HCEC 1CT (cell line): ENCODE measurements at places on chromosomes 3 and 15.

DNA sequence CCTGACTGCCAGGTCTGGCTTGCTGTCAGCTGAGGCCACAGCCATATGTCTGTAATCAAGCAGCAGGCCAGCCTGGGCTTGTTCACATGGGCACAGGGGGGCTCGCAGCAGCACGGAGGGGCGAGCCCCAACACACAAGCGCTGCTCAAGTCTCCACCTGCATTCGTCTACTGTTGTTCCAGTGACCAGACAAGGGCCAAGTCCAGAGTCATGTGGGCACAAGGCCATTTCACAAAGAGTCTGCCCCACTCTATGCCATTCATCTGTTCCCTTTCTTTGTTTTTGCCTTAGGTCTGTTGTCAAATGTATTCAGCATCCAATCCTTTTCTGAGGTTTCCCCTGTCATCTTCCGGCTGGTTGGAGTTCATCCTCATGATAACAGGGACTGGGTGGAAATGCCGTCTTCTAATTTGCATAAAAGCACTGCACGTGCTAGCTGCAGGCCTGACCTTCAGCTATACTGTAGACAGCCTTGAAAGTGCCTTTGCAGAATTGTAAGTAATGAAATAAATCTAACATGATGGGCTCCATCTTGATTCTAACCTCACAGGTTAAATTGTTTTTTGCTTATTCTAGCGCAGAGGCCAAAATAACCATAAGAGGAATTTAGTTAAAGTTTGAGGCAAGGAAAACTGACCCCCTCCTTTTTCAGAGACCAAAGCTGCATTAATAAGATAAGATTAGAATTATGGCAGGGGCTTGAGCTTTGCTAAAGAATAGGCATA, 28.6 kb upstream of the KBTBD12 start:
- no peak for DNase-seq

GRCh38 chr3:120436523-120437050, 14.2 kb downstream of the FSTL1 start:
- no peak for DNase-seq

- DNase-seq: peak; percentile 41
Measured at GRCh38 chr3:170961616-170962400, 53.4 kb upstream of the EIF5A2 start.

DNA sequence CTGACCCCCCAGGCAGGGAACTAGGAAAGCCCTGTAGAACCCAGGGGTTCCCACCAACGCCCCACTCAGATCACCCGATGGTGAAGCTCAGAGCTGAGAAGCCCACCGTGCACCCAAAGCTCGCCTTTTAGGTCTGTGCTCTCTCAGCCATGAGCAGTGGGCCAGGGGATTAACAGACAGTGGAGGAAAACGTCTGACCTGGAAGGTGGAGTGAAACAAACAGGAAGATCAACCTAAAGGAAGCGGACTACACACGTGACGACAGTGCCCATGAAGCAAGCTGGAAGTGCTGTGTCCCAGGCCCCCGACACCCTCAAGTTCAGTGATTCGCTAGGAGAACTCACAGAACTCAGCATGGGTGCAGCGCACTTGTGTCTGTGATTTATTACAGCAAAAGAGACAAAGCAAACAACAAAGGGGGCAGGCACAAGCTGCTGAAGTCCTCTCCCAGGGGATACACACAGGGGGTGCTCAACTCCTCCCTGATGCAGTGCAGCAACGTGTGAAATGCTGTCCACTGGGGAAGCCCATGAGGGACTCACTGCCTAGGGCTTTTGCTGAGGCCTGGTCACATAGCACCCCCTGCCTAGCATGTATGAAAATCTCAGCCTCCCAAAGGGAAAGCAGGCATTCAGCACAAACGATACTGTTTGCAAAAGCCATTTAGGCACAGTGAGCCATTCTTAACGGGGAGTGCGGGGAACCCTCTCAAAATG, 43.5 kb downstream of the CFAP92 start:
- peak; percentile 28 for DNase-seq

DNA sequence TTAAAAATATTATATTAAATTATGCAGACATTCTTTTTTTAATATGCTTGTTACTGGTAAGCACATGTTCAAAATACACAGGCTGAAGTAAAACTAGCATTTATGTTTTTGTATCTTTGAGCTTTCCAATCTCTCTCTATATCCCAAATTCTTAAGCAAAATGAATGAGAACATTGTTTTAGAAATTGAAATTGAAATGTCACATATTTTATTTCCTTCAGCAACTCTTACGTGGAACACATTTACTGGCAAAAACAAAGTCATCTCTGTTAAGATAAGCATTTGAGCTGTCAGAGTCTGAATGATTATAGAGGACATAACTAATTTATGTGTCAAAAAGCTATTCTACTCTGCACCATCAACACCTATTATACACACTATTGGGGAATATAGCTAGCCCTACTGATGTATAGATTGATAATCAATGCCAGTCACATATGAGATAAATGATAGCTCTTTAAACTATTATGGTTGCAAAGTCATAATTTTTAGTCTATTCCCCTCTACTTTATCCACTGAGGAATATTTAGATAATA, 535.4 kb upstream of the BCHE start:
- DNase-seq: no peak

- peak; percentile 15 for DNase-seq
Measured at GRCh38 chr15:77180757-77181156, 109.8 kb upstream of the TSPAN3 start.

- DNase-seq: no peak
Measured at GRCh38 chr3:45933591-45933990, 9.7 kb upstream of the CXCR6 start.

DNA sequence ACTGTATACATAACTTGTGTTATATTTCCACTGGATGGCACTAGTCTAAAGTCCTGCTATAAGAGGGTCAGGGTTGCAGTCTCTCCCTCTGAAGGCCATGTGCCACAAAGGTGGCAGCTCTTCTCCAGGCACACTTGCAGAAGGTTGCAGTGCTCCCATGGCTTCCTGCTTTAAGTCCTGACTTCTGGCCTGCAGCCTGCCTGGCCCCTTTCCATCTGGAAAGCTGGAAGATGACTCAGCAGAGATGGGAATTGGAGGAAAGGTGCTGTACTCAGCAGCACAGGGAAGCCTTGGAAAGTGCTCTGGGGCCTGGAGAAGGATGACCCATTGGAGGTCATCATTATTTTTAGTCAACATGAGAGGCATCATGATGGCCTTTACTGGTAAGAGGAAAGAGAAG, 40.9 kb upstream of the MRPL3 start:
- peak; percentile 87 for DNase-seq

DNA sequence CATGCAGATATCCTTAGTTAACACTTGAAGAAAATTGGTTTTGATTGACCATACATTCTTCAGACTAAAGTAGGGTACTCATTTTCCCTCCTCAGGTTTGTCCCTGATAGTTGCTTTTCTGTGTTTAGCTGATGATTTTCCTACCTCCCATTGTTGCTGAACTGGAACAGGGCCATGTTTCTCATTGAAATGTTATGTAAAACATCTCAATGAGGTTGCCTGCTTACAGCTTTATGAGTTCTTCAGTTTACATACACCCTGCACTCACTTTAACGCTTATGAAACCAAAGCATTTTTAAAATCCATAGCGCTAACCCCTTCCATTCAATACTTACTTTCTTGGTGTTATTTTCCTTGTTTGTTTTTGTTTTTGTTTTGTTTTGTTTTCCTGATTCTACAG, 61.9 kb downstream of the HMG20A start:
- DNase-seq: peak; percentile 82

GRCh38 chr15:38885471-38885952, 320.9 kb upstream of the RASGRP1 start:
- no peak for DNase-seq

- no peak for DNase-seq
Measured at GRCh38 chr3:119745942-119746341, 36.0 kb upstream of the NR1I2 start.

DNA sequence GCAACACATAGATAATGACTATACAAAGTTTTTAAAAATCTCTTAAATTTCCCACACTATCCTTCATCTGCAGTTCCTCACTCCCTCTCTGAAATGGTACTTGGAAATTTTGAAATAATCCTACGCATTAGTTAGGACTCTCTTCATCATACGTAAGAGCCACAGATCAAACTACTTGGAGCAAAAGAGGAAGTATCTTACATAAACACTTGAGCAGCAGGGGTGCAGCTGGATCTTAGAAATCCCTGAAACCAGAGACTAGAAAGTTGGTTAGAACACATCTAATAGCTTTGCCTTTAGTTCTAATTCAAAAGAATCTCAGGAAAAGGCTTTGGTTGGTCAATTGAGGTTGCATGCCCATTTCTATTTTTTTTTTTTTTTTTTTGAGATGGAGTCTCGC, 38.8 kb upstream of the ZNF445 start:
- no peak for DNase-seq
